Suppressor macrophage treated with lipopolysaccharide for 4 hours (primary cell): ENCODE measurements at places on chromosomes 12 and 14.

GRCh38 chr14:68694516-68695235 lies 98.2 kb downstream of the ZFP36L1 start:
- DNase-seq = no peak

GRCh38 chr12:56374726-56375597 lies 12.3 kb upstream of the APOF start:
- no peak for DNase-seq

GRCh38 chr14:68958553-68958952 lies 20.5 kb downstream of the ACTN1 start:
- no peak for DNase-seq

GRCh38 chr12:754851-755562 lies 2.6 kb downstream of the WNK1 start:
- DNase-seq = peak; percentile 87

GRCh38 chr14:73610687-73611086 lies 1.6 kb upstream of the ACOT6 start:
- no peak for DNase-seq

- peak; percentile 61 for DNase-seq
Observed at GRCh38 chr12:55974308-55974730, 441 bp downstream of the RAB5B start.

GRCh38 chr14:74924061-74924460 lies 1.0 kb upstream of the RPS6KL1 start:
- DNase-seq = no peak

DNA sequence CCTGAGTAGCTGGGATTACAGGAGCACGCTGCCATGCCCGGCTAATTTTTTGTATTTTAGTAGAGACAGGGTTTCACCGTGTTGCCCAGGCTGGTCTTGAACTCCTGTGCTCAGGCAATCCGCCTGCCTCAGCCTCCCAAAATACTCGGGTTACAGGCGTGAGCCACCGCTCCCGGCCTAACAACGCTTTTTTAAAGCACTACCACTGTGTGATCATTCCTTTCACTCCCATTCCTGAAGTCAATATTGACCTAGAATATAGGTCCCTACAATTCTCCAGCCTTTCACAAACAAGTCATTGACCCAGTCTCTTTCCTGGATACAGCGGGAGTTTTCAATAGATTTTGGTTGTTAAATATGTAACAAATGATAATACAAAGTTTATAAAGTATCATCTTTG lies 62.8 kb downstream of the KIF21A start:
- DNase-seq = no peak

GRCh38 chr12:53676656-53677015 lies 753 bp upstream of the ATP5MC2 start:
- peak; percentile 19 for DNase-seq

- DNase-seq = peak; percentile 88
Observed at GRCh38 chr14:24430682-24431568, 1.2 kb downstream of the KHNYN start.

DNA sequence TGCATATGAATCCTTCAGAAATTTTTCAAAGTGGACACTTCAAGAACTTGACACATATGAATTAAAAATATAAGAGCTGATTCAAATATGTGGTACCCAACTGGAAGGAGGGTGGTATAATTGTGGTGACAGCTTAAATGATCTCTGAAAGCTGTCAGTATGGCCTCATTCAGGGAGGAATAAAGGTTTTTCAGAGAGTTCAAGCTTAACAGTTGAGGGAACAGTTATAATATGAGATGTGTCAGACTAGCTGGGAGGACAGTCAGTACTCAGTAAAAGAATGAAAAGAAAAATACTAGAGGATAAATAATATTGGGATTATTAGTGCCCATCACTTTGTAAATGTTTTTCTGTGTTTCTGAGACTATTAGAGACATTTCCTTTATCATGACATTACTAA lies 277.5 kb downstream of the RASSF9 start:
- DNase-seq = no peak

DNA sequence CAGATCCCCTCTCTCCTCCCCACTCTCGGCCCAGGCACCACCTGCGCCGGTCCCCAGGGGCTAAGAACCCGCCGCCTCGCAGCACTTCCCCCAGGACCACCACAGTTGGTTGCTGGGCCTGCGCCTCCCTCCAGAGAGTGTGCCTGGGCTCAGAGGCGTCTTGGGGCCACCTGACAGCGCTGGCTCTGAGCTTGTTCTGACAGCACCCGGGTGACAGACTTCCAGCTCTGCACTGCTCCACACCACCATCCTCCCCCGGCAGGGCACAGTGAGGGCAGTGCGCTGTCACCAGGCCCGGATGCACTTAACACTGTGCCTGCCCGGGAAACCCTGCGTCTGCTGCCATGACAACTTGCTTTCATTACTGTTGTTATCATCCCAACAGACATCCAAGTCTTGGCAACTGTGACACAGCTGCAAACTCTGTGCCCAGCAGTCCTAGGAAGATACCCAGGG lies 6.6 kb downstream of the BRF1 start:
- DNase-seq = peak; percentile 11

DNA sequence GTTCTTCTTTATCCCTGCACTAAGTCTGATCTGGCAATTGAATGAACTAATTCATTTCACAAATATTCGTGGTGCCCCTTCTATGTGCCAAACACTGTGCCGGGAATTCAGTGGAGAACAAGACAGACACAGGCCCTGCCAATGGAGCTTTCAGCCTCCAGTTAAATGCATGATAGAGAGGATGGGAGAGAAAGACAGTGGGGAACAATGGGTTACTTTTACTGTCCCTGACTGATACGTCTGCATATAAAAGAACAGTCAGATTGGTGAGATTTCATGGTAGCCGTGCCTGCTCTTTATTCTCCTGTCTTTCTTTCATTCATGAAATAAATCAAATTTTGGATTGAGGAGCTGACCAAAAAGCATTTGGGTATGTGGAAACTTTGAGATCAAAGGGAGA lies 78.5 kb downstream of the TMEM117 start:
- no peak for DNase-seq

DNA sequence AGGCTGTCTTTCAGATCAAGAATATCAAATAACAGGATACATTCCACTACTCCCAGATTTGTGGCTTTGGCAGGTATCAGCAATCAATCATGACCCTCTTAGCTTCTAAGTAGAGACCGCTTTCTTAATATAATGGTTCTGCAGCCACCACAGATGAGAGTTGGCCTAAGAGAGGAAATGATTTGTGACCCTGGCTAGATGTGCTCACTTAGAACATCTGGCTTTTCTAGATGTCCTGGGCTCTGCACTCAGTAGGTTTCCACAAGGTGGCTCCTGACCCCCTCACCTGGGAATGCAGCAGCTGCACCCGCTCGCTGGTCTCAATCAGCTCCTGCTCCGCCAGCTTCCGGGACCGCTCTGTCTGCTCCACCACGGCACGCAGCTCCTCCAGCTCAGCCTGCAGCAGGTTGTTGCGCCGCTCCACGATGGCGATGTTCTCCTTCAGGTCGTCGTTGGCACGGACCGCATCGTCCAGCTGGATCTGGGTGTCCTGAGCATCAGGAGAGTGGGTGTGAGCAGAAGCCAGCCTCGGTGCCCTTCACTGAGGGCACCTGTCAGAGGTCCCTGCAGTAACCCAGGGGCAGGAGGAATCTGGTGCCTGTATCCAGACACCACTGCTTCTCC lies 8.9 kb downstream of the CMTM5 start:
- no peak for DNase-seq

GRCh38 chr12:105774037-105774436 lies 364.7 kb downstream of the NUAK1 start:
- no peak for DNase-seq

GRCh38 chr14:103624860-103625259 lies 4.2 kb upstream of the KLC1 start:
- peak; percentile 40 for DNase-seq

GRCh38 chr12:100337727-100338126 lies 19.1 kb upstream of the SLC17A8 start:
- DNase-seq = no peak

GRCh38 chr12:17076028-17076744 lies 470.2 kb upstream of the LMO3 start:
- DNase-seq = no peak

DNA sequence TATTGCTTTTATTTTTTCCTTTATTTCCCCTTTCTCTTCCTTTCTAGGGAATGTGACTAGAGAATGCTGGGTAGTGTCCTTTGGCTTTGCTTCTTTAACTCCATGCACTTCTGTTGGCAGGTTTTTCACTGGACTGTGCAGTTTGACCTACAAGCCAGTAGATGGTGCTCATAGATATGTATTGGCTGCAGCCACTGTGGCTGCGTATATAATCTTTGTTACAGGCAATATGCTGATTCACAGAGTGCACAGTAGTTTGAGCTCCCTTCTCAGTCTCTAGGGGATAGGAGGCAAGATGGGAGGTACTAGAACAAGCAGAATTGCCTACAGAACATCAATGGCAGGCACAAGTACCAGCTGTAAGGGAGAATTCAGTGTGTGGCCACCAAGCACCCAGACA lies 503.5 kb downstream of the LRFN5 start:
- DNase-seq = peak; percentile 23

DNA sequence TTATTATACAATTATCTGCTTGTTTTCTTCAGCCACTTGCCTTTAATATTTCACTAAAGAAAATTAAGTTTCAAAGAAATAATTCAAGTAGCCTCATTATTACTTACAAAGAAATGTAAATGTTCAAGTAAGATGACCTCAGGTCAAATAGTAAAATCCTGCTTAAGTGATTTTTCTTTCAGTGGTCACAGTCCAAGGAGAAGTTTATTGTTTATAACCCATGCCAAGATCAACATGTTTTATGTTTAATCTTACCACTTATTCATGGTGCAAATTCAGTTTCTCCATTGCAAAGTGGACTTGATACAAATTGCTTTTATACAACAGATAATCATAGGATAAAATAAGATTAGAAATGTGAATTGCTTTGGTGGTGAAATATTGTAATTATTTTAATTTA lies 370.2 kb upstream of the FLRT2 start:
- DNase-seq = no peak

GRCh38 chr12:56900583-56900982 lies 33.6 kb downstream of the SDR9C7 start:
- no peak for DNase-seq

DNA sequence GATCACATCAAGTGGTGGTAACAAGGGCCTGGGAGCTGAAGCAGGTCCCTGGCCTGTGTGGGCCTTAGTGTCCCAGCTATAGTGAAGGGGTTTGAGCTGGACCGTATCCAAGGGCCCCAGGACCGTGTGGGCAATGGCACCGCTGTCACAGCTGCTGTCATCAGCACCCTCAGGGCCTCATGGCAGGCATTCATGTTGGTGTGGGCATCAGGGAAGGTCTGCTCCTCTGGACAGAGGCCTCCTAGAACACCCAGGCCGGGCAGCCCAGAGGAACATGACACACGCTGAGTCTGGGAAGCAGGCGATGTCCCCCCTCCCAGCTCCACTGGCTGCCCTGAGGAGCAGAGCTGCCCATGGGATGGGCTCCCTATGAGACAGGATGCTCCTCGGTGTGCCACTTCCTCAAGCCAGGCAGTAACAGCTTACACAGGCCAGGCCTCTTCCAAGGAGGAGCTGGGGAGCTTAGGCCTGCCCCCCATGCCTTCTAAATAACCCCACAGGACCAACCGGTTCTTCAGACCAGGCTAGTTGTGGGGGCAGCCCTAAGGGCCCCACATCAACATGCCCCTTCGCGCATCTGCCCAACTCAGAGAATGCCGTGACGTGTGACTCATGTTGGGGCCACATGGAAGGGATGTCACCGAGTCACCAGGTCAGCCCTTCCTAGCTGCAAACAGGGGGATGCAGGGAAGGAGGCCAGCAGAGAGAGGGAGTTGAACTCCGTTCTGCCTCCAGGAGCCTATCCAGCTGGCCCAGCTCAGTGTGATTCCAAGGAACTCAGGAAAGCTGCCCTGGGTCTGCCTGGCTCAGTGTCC lies 80.4 kb downstream of the PITPNM2 start:
- no peak for DNase-seq

DNA sequence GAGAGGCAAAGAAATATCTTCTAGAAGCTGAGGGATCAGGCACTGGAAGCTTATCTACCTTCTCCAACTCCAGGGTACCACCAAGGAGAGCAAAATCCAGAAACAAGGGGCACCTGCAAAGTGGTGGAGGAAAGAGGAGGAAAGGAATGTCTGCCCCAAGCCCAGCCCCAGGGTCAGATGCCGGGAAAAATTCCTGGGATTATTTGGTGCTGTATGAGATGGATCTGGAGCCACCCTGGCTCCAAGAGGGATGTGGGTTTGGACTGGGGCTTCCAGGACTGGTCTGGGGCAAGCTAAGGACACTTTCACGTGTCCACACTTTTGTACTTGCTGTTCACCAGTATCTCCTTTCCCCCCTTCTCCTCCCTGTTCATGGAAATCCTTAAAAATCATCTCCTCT lies 69.8 kb downstream of the DPF3 start:
- DNase-seq = no peak

DNA sequence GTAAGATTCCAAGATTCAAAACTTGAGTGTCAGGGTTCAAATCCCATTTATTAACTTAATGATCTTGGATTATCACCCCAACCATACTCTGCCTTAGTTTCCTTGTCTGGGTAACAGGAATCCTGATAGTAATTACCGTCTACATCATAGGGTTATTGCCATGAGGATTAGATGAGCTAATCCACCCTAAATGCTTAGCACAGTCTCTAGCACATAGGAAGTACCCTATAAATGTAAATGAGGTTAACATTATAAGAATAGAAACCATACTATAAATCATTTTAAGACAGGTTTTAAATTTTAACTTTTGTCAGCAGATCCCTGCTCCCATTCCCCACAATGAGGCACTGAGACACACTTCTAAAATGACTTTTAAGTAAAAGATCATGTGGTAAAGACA lies 36.5 kb downstream of the DBX2 start:
- no peak for DNase-seq

- no peak for DNase-seq
Observed at GRCh38 chr12:82015623-82016347, 256.6 kb upstream of the PPFIA2 start.

- no peak for DNase-seq
Observed at GRCh38 chr12:98780261-98780660, 135.2 kb downstream of the APAF1 start.

DNA sequence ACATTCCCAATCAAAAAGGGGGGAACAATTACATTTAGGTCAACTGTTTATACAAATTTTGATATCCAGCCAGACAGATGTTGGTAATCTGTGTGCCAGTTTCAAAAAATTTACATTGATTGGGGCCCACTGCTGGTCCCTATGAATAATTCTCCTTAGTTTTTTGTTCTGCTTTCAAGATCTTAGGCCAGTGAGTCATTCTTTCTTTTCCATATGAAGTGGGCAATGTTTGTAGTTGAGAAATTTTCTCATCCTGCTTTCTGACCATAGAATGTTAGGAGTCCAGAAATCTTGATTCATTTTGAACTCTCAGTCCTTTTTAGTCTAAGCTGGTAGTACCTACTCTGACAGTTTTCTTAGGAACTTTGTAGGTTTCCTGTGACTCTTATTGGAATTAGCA lies 244.3 kb downstream of the DIO2 start:
- no peak for DNase-seq

GRCh38 chr12:112236386-112236785 lies 111.0 kb downstream of the TRAFD1 start:
- DNase-seq = no peak

GRCh38 chr12:91687052-91688017 lies 458.3 kb downstream of the BTG1 start:
- DNase-seq = peak; percentile 8
